Urinary bladder (tissue), 4 donors: ENCODE measurements at places on chromosomes 5 and 9.

DNA sequence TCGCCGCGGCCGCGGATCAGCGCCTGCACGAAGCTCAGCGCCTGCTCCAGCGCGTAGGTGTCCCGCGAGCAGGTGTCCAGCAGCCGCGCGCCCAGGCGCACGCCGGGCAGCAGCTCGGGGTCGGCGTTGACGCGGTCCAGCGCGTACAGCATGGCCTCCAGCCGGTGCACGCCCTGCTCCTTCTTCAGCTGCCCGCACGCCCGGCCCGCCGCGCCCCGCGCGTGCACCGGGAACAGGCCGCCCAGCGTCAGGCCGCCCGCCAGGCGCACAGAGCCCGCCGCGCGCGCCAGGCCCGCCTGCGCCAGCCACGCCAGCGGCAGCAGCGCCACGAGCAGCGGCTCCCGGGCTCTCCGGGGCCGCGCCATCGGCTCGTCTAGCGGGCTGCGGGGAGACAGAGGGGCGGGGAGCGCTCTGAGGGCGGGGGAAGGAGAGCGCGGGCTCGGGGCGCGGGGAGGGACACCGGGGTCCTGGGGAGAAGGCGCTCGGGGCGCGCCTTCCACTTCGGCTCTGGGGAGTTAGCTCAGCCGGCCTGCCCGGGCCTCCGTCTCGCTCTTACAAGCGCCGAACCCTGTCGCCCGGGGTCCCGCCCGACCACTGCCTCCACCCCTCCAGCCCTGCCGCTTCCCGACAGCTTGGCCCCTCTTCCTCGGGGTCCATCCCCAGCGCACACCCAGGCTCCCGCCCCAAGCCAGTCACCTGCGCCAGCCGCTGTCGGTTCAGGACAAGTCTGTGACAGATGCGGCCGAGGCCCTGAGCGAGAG, at the start of gene GRM6:
GRM6 (minus strand) TSS at position 741 of the 761 bp plus-strand sequence; CDS start at position 365, 376 bp downstream.
- no peak for DNase-seq

GRCh38 chr5:77168879-77169244, 41.6 kb upstream of the PDE8B start:
- no peak for DNase-seq

DNA sequence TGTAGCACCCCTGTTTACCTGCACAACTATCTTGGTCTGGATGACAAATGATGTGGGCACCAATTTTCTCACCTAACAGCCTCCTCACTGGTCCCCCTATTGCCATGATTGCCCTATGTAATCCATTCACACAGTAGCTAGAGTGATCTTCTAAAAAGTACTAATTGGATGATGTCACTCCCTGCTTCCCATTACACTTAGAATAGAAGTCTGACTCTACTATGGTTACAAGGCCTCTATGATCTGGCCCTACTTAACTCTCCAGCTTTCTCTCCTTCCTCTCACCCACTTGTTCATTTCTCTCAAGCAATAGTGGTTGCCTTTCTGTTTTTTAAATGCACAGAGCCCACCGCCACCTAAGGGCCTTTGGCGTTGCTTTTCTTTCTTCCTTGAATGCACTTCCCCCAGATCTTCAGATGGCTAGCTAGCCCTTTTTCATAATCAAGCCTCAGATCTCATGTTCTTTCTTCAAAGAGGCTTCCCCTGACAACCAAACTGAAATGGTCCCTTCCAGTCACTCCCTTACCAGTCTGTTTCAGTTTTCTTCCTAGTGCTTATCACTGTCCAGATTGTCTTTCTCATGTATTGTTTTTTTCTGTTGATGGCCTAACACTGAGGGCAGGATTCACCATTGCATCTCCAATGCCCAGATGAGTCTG, 8.7 kb downstream of the IGIP start:
- DNase-seq, result no peak

DNA sequence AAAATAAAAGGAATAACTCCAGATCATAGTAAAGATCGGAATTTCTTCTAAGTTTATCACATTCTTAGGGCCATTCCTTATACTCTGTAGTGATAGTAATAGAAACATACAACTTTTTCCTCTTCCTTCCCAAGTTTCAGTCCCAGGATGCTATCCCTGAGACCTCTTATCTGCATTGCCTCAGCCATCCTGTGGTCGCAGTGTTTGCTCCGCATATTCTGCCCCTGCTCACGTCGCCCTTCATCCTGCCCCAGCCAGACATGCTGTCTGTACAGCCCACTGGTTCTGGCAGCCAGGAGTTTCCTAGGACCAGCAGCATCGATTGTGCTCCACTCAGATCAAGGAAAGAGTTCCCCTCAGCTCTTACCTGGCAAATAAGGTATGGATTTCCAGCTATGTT, 132.7 kb upstream of the ERCC6L2 start:
- DNase-seq, result no peak

DNA sequence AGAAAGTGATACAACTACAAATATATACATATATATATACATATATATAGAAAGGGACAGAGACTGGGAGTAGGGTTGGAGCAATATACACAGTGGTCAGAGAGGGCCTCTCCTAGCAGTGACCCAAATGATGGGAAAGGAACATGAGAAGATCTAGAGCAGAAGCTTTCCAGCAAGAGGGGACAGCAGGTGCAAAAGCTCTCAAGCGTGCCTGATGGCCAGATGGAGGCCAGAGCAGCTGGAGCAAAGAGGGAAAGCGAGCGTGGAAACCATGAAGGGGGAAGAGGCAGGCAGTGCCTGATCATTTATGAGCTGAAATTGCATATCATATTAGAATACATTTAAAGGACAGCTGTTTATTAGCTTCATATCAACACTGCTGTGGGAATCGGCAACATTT, 7.6 kb upstream of the GRPEL2 start:
- DNase-seq, result no peak
